CD4-positive, alpha-beta T cell treated with Interleukin-4 for 1 hour (primary cell): ENCODE measurements at places on chromosomes 1 and 21.

- DNase-seq, result no peak
Observed at GRCh38 chr1:16296643-16297042, 55.6 kb downstream of the FBXO42 start.

- no peak for DNase-seq
Observed at GRCh38 chr21:29506214-29506613, 207.5 kb downstream of the BACH1 start.

GRCh38 chr21:35336534-35336933 lies 287.4 kb upstream of the RUNX1 start:
- no peak for DNase-seq

DNA sequence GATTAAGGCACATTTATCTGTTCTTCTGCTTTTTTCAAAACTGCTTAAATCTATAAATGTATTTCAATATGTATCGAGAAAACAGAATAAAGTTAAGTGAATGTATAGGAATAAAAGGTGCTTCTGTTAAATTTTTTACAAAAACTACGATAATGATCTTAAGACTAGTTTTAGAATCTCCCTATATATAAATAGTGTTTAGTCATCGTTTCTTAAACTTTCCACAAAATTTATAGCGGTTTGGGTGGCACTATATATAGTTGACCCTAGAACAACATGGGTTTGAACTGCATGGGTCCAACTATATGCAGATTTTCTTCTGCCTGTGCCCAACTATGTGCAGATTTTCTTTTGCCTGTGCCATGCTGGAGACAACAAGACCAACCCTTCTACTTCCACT lies 125.7 kb downstream of the CRB1 start:
- no peak for DNase-seq

DNA sequence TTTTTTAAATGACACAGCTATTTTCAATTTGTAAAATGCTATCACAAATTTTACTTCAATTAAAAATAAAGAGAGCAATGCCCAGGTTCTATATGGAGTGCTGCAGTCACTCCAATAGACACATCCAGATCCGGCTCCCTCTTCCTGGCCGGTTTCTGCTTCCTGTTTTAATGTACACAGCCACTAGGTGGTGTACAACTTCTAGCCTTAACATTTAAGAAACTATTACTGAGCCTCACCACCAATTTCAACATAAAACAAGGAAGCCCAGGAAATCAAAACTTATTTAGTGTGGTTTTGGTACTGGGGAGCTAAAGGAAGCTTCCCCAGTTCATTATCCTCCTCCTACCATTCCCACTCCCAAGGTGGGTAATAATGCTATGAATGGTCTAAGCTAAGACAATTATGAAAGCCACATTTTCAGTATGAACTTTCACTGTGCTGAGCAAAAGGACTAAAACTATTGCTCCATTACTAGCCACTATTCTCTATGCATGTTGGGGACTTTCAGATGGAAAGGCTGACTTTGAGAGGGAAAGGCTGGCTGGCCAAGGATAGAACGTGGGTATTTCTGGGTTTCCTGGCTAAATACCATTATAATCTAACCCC lies 25.5 kb upstream of the MTMR11 start:
- peak; percentile 74 for DNase-seq

GRCh38 chr1:219020386-219020785 lies 153.3 kb upstream of the LYPLAL1 start:
- no peak for DNase-seq

DNA sequence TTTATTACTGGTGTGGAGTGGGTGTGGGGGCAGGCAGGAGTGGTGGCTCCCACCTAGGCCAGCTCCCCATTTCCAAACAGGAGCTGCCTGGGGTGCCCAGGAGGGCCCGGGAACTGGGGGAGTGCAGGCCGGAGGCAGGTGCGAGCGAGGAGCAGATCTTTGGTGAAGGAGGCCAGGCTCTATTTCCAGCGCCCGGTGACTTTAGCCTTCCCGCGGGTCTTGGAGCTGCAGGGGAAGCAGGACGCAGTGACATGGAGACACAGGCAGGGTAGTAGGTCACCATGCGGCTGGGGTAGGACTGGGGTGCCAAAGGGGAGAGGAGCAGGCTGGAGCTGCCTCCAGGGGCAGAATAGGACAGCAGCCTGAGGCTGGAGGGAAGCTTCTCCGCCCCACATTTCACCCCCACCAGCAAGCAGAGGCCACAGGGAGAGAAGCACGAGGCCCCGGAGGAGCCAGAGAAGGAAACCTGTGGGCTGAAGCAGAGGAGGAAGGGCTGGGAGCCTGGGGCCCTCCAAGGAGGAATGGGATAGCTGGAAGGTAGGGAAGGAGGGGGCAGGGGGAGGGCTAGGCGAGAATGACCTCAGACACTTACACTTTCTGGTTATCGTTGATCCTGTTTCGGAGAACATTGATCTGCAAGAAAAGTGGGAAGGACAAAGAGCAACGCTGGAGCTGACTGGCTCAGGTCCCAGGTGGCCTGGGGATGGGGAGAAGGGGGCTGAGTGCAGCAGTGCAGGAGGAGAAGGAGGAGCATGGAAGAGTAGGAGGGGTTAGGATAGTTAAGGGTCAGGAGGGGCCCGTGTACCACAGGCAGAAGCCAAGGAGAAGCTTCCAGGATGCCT lies 18.2 kb downstream of the TNNT2 start:
- DNase-seq, result no peak

DNA sequence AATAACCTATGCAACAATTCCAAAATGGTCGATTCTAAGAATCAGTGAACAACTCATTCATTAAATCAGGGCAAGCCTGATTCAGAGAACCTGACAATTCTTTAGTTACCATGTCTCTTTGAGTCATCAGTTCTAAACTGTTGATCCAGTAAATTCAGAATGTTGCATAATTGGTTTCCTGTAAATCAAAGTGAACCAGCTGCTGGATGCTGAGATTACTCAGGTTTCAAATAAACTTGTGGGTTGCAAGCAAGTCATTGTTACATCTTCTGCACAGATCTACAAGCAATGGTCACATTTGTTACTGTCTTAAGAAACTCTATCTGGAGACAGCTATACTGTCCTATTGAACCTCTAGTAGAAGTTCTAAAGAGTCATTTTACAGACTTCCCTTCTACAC lies 16.5 kb downstream of the PLA2G2D start:
- no peak for DNase-seq

DNA sequence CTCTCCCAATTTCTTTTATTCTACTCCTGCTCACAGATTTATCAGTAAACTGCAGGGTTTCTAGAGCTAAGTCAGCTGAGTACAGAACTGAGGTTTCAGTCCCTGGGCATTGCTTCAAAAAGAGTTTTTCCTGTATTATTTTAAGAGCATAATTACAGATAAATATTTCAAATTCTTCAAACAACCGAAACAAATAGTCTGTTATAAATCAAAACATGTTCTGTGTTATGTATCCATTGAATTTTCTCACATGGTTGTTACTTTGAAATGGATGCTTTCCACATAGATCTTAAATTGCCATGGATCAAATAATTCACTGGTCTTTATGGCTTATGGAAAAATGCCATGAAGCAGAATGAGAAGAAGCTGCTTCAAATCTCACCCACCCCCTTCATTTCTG lies 64.5 kb downstream of the LRRC8C start:
- no peak for DNase-seq

- peak; percentile 70 for DNase-seq
Observed at GRCh38 chr1:75991497-75992114, 59.4 kb upstream of the ASB17 start.

DNA sequence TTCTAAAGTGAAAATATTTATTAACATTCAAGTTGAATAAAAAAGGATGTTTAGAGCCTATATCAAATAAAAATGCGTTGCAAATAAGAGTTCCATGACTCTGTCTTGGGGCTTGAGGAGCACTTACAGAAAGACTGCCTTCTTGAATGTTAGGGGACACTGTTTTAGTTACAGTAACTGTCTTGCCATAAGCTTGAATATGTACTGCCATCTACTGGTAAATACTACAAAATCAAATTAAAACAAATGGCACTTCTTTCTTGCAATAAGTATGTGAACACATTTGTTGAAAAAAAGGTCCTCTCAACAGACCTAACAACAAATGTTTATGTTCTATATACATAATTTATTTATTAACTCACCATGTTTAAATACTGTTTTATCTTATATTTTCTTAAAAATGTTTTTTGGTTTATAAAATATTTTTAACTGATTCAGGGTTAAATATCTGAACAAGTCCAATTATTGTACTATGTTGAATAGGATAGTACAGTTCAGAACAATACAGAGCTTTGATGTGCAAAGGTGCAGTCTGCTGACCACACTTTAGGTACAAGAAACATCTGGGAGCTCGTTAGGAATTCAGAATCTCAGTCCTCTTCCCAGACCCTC lies 199.5 kb downstream of the LRRIQ3 start:
- DNase-seq, result no peak

DNA sequence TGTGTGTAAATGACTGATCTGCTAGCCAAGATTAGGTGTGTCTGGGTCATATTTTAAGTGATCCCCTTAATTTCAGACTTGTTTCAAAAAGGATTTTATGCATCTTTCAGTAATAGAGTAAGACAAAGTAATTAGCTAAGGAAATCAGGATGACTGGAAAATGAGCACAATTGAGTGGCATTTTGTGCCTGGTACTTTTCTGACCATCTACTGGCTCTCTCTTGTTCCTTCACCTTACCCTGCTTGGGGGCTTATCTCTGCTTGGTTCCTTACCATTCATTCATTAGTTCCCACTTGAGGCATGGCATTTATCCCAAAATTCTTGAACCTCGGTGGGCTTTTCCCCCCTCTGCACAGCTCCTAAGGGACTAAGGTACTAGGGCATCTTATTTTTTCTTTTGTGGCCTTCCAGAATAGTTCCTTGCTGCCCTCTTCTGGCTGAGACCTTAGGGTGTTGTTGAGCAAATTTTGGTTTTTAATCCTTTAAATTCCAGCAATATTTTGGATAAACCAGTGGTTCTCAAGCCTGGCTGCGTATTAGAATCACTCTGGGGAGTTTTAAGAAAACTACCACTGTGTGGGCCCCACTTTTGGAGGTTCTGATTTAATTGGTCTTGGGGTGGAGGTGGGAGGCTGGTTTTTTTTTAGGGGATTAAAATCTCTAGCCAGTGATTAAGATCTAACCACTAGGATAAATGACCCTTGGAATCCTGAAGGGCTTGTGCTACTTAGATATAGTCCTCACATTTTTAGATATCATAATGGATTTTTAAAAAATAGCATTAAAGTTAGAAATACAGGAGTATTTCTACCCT lies 50.8 kb downstream of the HS2ST1 start:
- DNase-seq, result peak; percentile 25

- no peak for DNase-seq
Observed at GRCh38 chr1:41662765-41663437, 178.4 kb upstream of the EDN2 start.

- peak; percentile 19 for DNase-seq
Observed at GRCh38 chr1:223556414-223557129, 108.9 kb downstream of the CAPN8 start.

DNA sequence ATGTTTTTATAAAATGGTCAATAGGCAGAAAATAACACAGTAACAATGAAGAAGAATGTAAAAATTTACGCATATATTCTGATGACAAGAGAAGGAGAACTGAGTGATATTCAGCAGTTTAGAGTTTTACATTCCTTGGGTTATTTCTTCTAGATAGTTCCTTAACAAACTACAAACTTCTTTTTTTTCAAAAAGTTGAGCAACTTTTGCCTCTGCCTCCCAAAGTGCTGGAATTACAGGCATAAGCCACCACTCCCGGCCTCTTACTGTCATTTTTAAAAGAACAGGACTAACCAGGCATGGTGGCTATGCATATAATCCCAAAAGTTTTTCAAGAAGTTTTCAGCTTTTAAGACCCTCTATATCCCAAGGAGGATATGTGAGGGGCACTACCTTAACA lies 32.9 kb downstream of the ARNT start:
- DNase-seq, result no peak

- DNase-seq, result no peak
Observed at GRCh38 chr21:43343992-43344886, 82.7 kb downstream of the SIK1 start.

DNA sequence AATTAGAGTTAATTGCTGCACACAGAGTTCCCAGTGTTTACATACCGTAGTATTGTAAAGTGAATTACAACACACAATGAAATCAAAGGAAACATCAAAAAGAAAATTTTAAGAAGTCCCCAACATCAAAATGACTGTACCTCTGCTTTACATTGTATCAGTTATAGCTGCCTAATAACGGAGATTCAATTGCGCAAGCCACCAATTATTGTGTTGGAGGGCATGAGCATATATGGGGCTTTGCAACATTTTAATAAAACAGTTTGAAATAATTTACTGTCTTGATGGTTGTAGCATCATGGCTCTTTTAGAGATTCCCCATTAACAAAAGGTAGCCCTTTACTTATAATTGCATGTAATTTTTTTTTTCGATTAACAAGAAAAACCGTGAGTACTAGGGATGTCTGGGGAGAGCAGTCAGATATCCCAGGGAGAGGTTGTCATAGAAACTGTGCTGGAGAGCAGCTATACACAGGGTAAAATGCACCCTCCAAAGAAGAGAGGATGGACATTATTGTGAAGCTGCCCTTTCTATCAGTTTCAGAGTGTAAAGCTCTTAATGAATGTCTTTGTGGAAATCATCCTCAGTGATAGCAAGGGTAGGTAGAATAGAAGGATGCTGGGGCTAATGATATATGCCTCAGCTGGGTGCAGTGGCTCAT lies 55.9 kb upstream of the BTG3 start:
- no peak for DNase-seq

DNA sequence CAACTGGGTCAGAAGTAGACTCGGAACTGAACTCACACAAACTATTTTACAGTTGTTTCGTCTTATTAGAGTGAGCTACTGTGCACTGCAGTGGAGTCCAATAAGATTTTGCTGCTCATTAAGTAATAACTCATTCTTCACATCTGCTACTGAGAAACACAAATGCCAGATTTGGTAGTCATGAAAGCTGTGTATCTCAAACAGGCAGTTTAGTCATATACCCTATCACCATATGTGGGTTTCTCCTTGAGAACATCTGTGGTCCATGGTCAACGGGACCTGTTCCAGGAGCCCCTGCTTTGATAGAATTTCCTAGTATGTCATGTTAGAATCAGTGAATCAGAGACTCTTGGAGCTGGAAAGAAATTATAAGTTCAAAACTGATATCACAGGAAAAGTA lies 60.4 kb downstream of the ALG14 start:
- DNase-seq, result no peak

DNA sequence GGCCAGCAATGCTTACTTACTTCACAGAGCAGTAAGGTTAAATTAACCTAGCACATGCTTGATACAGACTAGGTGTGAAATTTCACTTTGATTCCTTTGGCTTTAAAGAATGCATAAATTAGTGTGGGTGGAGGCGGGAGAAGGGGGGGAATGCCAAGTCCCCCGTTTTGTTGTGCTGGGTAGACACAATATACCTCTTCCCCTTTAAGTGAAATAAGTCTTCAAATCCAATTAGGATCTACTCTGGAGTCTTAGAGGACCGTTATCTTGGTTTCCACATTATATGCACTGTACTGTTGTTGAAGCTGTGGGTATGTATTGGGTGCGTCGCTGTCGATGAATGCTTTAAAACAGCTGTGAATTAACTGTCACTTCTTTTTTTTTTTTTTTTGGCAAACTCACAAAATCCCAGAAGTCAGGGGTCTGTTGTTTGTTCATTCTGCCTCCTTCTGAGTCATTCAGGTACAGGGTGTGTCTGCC lies 1.6 kb upstream of the S1PR1 start:
- peak; percentile 12 for DNase-seq

- DNase-seq, result no peak
Observed at GRCh38 chr1:158644449-158644848, 39.4 kb downstream of the OR10Z1 start.

- DNase-seq, result no peak
Observed at GRCh38 chr1:92551916-92552315, 65.2 kb upstream of the GFI1 start.
